Smooth muscle cell of the umbilical artery (primary cell): ENCODE measurements at places on chromosomes 3 and 15. TPM values are rescaled to one million over a fixed set of nuclear protein-coding genes. Genes with fewer than 3 reads are reported as not detected.

The AGBL1 gene
- not detected in 2 replicates for total RNA-seq

The RLBP1 gene
- total RNA-seq = not detected in 2 replicates

The SENP8 gene
- total RNA-seq = 1.8 and 1.9 TPM in 2 replicates

The NTRK3 gene
- total RNA-seq = 1.2 and 3.2 TPM in 2 replicates

The MIX23 gene
- total RNA-seq = 26.1 and 26.5 TPM in 2 replicates

The CCRL2 gene
- total RNA-seq = not detected in 2 replicates

The KNL1 gene
- total RNA-seq = 1.2 and 14.2 TPM in 2 replicates

The DCLK3 gene
- not detected in 2 replicates for total RNA-seq

The FRMD5 gene
- 6.5 and 16.5 TPM in 2 replicates for total RNA-seq

The CLDN16 gene
- under 0.01 and 0.23 TPM in 2 replicates for total RNA-seq

The MESP1 gene
- total RNA-seq = under 0.01 and 0.09 TPM in 2 replicates

The SLC6A1 gene
- under 0.01 and 0.05 TPM in 2 replicates for total RNA-seq

The HGD gene
- 2.1 and 3.0 TPM in 2 replicates for total RNA-seq

The STAC gene
- 0.30 and 0.88 TPM in 2 replicates for total RNA-seq

The NCBP2 gene
- total RNA-seq = 82.3 and 101 TPM in 2 replicates

The SMCO1 gene
- total RNA-seq = not detected in 2 replicates

The IL16 gene
- total RNA-seq = under 0.01 TPM in 1 of 2 replicates, not detected in the other

The CYP1A2 gene
- not detected in 2 replicates for total RNA-seq

The RAD51 gene
- 0.30 and 4.8 TPM in 2 replicates for total RNA-seq

The CCDC9B gene
- 37.7 and 94.3 TPM in 2 replicates for total RNA-seq

The SYNM gene
- 20.0 and 48.4 TPM in 2 replicates for total RNA-seq

The DGKG gene
- total RNA-seq = 3.9 and 6.7 TPM in 2 replicates

The C3orf49 gene
- total RNA-seq = not detected in 2 replicates

The SLC27A2 gene
- total RNA-seq = 0.05 and 0.30 TPM in 2 replicates

The SH2D7 gene
- not detected in 2 replicates for total RNA-seq

The IL17RB gene
- total RNA-seq = not detected in 2 replicates

The EPHA3 gene
- 4.2 and 17.0 TPM in 2 replicates for total RNA-seq

The SENP5 gene
- 62.1 and 62.7 TPM in 2 replicates for total RNA-seq

The FMN1 gene
- under 0.01 and 0.88 TPM in 2 replicates for total RNA-seq

The CCNB2 gene
- 4.5 and 18.1 TPM in 2 replicates for total RNA-seq

The NR1I2 gene
- total RNA-seq = 0.14 TPM in 1 of 2 replicates, not detected in the other

The KY gene
- 1.2 and 8.0 TPM in 2 replicates for total RNA-seq

The EPB42 gene
- not detected in 2 replicates for total RNA-seq

The QARS1 gene
- 237 and 281 TPM in 2 replicates for total RNA-seq

The B4GALT4 gene
- 56.5 and 74.2 TPM in 2 replicates for total RNA-seq

The NPAP1 gene
- not detected in 2 replicates for total RNA-seq

The OR5K1 gene
- total RNA-seq = not detected in 2 replicates

The SPSB4 gene
- under 0.01 TPM in 1 of 2 replicates, not detected in the other for total RNA-seq

The MYRIP gene
- total RNA-seq = 0.05 TPM in 1 of 2 replicates, not detected in the other

The KAT2B gene
- total RNA-seq = 4.8 and 6.8 TPM in 2 replicates

The GP9 gene
- total RNA-seq = not detected in 2 replicates

The PPM1L gene
- total RNA-seq = 0.74 and 0.89 TPM in 2 replicates

The TM4SF4 gene
- total RNA-seq = not detected in 2 replicates
